Cardiac atrium fibroblast (primary cell): ENCODE measurements at places on chromosomes 1 and 21. TPM values are rescaled to one million over a fixed set of nuclear protein-coding genes. Genes with fewer than 3 reads are reported as not detected.

OXCT2 gene
- total RNA-seq: 2.2 and 2.4 TPM in 2 replicates

LRRC71 gene
- total RNA-seq: not detected in 2 replicates

SPRR2A gene
- not detected in 2 replicates for total RNA-seq

UBASH3A gene
- not detected in 2 replicates for total RNA-seq

GJA8 gene
- total RNA-seq: not detected in 2 replicates

ARHGEF10L gene
- 8.7 TPM in 2 replicates for total RNA-seq

PNRC2 gene
- total RNA-seq: 56.1 and 74.7 TPM in 2 replicates

CXADR gene
- 0.18 and 2.4 TPM in 2 replicates for total RNA-seq

KLF17 gene
- under 0.01 and 0.16 TPM in 2 replicates for total RNA-seq

CLDN8 gene
- not detected in 2 replicates for total RNA-seq

IARS2 gene
- 67.0 and 71.6 TPM in 2 replicates for total RNA-seq

NME7 gene
- 10.9 and 18.2 TPM in 2 replicates for total RNA-seq

NTRK1 gene
- total RNA-seq: 0.16 TPM in 1 of 2 replicates, not detected in the other

LRRN2 gene
- under 0.01 TPM in 1 of 2 replicates, not detected in the other for total RNA-seq

RIPPLY3 gene
- not detected in 2 replicates for total RNA-seq

AKR7A2 gene
- 106 and 107 TPM in 2 replicates for total RNA-seq

XKR8 gene
- 3.2 and 8.4 TPM in 2 replicates for total RNA-seq

HAO2 gene
- total RNA-seq: not detected in 2 replicates

LCE3D gene
- total RNA-seq: not detected in 2 replicates

TAS1R1 gene
- not detected in 2 replicates for total RNA-seq

PTGFR gene
- total RNA-seq: 0.32 TPM in 1 of 2 replicates, not detected in the other

NBPF19 gene
- 5.1 and 5.3 TPM in 2 replicates for total RNA-seq

SPRR2B gene
- total RNA-seq: not detected in 2 replicates

GPBP1L1 gene
- total RNA-seq: 49.6 and 53.6 TPM in 2 replicates

DMRTA2 gene
- not detected in 2 replicates for total RNA-seq

PMF1 gene
- total RNA-seq: 44.1 and 57.0 TPM in 2 replicates

SPRR4 gene
- not detected in 2 replicates for total RNA-seq

BSND gene
- total RNA-seq: not detected in 2 replicates

ADORA3 gene
- not detected in 2 replicates for total RNA-seq

TNFRSF9 gene
- total RNA-seq: 0.81 TPM in 1 of 2 replicates, not detected in the other

DYRK1A gene
- 25.5 and 34.0 TPM in 2 replicates for total RNA-seq

RGS1 gene
- total RNA-seq: not detected in 2 replicates

TSPAN1 gene
- 0.49 TPM in 1 of 2 replicates, not detected in the other for total RNA-seq

IL19 gene
- not detected in 2 replicates for total RNA-seq

LPAR3 gene
- total RNA-seq: 1.3 TPM in 1 of 2 replicates, not detected in the other

SPRR2E gene
- not detected in 2 replicates for total RNA-seq

RNU1-1 gene
- not detected in 2 replicates for total RNA-seq

BRINP2 gene
- not detected in 2 replicates for total RNA-seq

PADI4 gene
- total RNA-seq: not detected in 2 replicates

CSF3R gene
- under 0.01 TPM in 1 of 2 replicates, not detected in the other for total RNA-seq

UTS2 gene
- not detected in 2 replicates for total RNA-seq

RGS18 gene
- total RNA-seq: 0.16 TPM in 1 of 2 replicates, not detected in the other

DNAJB4 gene
- 120 and 134 TPM in 2 replicates for total RNA-seq

DPH2 gene
- total RNA-seq: 17.5 and 24.0 TPM in 2 replicates

APH1A gene
- total RNA-seq: 87.3 and 95.1 TPM in 2 replicates

CD5L gene
- not detected in 2 replicates for total RNA-seq

LCE2D gene
- total RNA-seq: not detected in 2 replicates

CD1B gene
- total RNA-seq: not detected in 2 replicates

AK5 gene
- total RNA-seq: 17.8 and 38.5 TPM in 2 replicates

TNN gene
- not detected in 2 replicates for total RNA-seq

CRNN gene
- not detected in 2 replicates for total RNA-seq

SLAMF8 gene
- total RNA-seq: not detected in 2 replicates

TFF3 gene
- total RNA-seq: 0.54 TPM in 1 of 2 replicates, not detected in the other
